ENCODE measurements at places on chromosomes 13 and 19. TPM values are rescaled to one million over a fixed set of nuclear protein-coding genes. Genes with fewer than 3 reads are reported as not detected.

- DNase-seq, result no peak
Observed at GRCh38 chr13:19573120-19573716, 11.9 kb upstream of the TPTE2 start.

- DNase-seq, result no peak
Observed at GRCh38 chr13:94196413-94196812, 283.1 kb downstream of the DCT start.

- no peak for DNase-seq
Observed at GRCh38 chr13:28583651-28584091, 75.3 kb upstream of the POMP start.

Gene KLK14
- 0.51 TPM for polyA plus RNA-seq

GRCh38 chr13:50589651-50590054, 253.8 kb downstream of the DLEU7 start:
- no peak for DNase-seq

Gene ZNF625
- 13.9 TPM for polyA plus RNA-seq

DNA sequence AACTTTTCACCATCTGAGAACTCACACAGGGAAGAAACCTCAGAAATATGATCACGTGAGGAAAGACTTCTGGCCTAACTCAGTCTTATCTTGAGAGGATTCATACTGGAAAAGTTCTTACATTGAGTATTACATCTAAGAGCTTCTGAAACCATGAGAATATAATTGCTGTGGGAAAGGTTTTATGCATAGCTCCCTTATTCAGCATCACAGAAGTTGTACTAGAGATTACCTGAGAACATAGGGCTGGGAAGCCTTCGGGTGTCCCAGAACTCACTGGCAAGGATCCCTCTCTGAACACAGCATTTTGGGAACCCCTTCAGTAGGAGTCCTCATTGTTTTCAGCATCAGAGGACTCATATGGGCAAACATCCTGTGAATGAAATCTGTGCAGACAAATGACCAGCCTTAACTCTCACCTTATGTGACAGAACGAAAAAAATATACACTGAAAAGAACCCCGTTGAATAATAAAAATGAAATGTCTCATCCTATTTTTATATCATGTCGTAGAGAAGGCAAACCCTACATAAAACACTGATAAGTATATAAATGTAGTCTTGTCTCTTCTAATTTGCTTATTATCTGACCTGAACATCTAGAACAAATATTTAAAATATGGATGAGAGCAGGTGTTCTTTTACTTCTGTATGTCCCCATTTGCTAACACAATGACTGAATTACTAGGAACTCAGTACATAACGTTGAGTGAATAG, 14.2 kb downstream of the ZNF274 start:
- peak; percentile 27 for DNase-seq

Gene ZNF835
- polyA plus RNA-seq, result 7.3 TPM

Gene SLAIN1
- polyA plus RNA-seq, result 21.7 TPM

Gene NBEA
- 18.0 TPM for polyA plus RNA-seq

Gene KIR2DL3
- polyA plus RNA-seq, result not detected

- DNase-seq, result no peak
Observed at GRCh38 chr13:102198418-102199311, 203.2 kb downstream of the FGF14 start.

Gene SPTBN4
- 0.92 TPM for polyA plus RNA-seq

- DNase-seq, result no peak
Observed at GRCh38 chr13:34044041-34044440, 226.1 kb downstream of the RFC3 start.

- DNase-seq, result no peak
Observed at GRCh38 chr13:107091428-107091827, 523.5 kb upstream of the ARGLU1 start.

GRCh38 chr13:85520445-85520844, 278.8 kb downstream of the SLITRK6 start:
- DNase-seq, result no peak

GRCh38 chr13:39410096-39410901, 192.7 kb downstream of the LHFPL6 start:
- DNase-seq, result no peak

DNA sequence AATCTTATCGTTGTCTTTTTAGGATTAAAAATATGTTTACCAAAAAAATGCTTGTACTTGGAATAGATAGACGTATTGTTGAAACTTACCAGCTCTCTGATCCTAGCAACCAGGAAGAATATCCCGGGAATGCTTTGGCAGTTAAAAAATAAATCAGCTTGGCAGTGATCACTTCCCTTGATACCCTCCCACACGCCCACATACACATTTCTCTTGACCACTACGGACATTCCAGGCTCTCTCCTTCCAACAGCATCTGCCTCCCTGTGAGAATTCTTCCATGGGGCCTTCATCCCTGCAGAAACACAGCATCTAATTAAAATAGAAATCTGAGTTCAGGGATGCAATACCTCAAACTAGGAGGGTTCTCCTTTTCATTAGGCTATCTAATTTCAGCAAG, 57.9 kb downstream of the THSD1 start:
- DNase-seq, result no peak

DNA sequence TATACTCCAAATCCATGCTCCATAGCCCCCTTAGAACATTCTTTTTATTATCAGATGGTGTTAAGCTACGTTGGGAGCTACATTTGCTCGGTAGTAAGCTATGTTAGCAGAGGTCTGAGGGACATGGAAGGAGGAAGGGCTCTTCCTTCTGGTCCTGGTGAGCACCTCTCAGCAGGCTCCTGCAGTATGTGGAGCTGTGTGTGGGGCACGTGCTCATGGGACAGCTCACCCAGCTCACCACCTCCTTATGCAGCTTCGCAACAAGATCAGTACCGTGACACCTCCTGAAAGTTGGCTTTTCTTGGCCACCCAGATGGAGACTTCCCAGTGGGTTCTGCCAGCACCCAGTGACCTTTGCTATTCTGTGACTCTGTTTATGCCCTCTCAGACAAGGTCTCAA, 400.5 kb upstream of the SLC10A2 start:
- DNase-seq, result no peak

GRCh38 chr13:25171517-25172302, at the start of gene AMER2:
TSS of gene AMER2 (minus strand) at chr13:25172288. CDS start at chr13:25171619, 669 bp downstream.
- no peak for DNase-seq

Gene CGB3
- polyA plus RNA-seq, result not detected

Gene ZNF525
- polyA plus RNA-seq, result 11.3 TPM

Gene MADCAM1
- polyA plus RNA-seq, result 3.2 TPM

DNA sequence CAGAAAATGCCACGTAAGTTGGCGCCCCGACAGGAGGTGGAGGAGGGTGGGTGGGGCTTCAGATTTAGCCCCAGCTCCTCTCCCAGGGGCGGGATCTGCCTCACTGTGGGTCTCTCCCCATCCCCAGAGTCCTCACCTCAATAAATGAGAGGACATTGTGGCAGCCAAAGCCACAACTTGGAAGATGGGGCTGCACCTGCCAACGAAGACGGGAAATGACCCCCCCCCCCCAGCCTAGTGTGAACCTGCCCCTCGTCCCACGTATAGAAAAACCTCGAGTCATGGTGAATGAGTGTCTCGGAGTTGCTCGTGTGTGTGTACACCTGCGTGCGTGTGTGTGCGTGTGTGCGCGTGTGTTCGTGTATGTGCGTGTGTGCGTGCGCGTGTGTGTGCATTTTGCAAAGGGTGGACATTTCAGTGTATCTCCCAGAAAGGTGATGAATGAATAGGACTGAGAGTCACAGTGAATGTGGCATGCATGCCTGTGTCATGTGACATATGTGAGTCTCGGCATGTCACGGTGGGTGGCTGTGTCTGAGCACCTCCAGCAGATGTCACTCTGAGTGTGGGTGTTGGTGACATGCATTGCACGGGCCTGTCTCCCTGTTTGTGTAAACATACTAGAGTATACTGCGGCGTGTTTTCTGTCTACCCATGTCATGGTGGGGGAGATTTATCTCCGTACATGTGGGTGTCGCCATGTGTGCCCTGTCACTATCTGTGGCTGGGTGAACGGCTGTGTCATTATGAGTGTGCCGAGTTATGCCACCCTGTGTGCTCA, 1.5 kb upstream of the TRAPPC5 start:
- DNase-seq, result no peak

- DNase-seq, result no peak
Observed at GRCh38 chr13:99916366-99917103, 55.0 kb downstream of the ZIC5 start.
